Posterior vena cava (tissue), 2 donors: ENCODE measurements at places on chromosomes 1 and 21. TPM values are rescaled to one million over a fixed set of nuclear protein-coding genes. Genes with fewer than 3 reads are reported as not detected.

DNA sequence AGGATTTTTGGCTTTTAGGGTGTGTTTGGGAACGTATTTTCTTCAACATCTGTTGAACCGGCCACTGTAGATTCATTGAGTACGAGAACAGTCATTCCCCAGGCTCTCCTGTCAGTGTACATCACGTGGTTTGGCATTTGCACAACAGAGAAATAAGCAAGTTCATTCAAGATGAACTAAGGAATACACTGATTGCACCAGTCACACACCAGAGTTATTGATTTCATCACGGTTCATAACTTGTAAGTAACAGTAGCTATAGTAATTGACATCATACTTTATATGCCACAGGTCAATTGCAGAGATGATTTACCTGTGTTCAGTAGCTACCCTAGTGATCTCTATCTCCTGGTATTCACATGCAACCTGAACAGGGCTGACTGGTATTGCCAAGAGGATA is 90.7 kb upstream of the ETS2 start:
- DNase-seq = no peak

DNA sequence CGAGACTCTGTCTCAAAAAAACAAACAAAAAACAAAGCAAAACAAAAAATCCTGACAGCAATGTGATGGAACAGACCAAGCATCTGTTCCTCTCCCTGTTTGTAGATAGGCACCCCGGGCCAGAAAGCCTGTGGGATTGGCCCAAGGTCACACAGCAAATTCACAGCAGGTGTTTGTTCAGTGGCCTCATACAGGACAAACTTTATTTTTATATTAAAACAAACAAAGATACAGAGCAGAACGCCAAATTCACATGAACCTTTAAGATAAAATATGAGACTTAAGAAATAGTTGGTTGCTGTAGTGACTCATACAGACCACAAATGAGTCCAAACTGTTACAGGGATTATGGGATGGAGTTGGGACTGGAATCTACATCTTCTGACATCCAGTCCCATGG is 2.3 kb upstream of the CELA2A start:
- DNase-seq = no peak

GRCh38 chr1:78068681-78069283 is 23.0 kb downstream of the GIPC2 start:
- no peak for DNase-seq

DNA sequence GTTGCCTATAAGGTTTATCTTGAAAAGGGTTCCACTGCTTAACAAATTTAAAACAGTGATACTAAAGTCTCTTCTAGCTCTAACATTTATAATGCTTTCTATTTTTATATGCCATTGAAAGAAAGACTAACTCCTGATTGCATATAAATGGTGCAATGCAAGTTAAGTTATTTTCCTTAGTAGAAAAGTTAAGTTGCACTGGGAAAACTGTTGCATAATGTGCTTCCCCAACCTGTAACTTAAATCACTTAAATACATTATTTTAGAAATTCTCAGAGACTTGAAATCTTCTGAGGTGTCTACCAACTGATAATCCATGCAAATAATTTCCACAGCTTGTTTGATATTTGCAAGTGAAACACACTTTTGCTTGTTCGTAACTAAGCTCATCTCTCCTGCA is 175.0 kb upstream of the HMCN1 start:
- DNase-seq = no peak

DNA sequence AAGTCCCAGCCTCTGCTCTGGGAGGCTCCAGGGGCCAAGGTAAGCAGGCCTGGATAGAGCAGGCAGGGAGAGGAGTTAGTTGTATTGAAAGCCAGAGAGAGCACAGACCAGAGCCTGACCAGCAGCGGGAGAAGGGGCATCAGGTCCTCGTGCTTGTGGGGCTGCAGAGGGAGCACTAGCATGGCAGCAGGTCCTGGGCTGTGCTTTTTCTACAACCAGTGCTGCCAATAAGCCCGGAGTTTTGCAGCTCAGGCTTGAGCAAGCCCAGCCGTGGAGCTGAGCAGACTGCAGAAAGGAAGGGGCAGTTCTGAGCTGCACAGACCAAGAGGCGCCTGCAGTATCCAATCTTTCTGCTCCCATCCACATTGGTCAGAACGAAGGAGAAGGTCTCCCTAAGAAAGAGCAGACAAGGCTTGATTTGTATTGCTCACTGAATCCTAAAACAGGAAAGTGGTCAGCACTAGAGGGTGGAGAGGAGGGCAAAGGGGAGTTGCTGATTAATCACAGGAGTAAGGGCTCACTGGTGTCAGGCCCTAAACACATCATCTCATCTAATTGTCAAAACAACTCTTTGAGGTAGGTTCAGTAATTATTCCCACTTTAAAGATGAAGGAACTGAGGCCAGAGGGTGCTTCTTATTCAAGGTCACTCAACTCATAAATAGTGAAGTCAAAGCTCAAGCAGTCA is 2.7 kb downstream of the DENND2D start:
- DNase-seq = peak; percentile 72

The ATP1A4 gene
- total RNA-seq = not detected

GRCh38 chr21:32337206-32337605 is 38.6 kb downstream of the MRAP start:
- peak; percentile 70 for DNase-seq
